Stimulated activated CD8-positive, alpha-beta memory T cell treated with anti-CD3 and anti-CD28 coated beads, Interleukin-15, amount 100 ng/mL, for 48 hours (primary cell): ENCODE measurements at places on chromosomes 3 and 15.

- DNase-seq, result no peak
Measured at GRCh38 chr15:98872774-98873173, 134.8 kb downstream of the PGPEP1L start.

DNA sequence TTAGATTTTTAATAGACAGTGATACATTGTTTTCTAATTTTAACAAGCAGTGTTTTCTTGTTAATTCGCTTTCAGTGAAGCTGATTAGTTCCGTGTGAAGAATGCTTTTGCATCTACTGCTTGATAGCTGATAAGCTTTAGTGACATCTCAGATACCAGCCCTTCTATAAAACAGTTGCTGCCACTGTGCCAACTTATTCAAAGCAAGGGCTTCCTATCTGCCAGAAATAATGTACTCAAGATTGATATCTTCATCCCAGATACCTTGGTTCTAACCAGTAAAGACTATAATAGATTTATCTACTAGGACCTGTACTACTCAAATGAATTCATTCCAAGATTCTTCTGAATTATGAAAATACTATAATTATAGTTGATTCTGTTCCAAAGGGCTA lies 30.4 kb downstream of the RARB start:
- no peak for DNase-seq

- no peak for DNase-seq
Measured at GRCh38 chr3:53109190-53109589, 21.0 kb downstream of the RFT1 start.

DNA sequence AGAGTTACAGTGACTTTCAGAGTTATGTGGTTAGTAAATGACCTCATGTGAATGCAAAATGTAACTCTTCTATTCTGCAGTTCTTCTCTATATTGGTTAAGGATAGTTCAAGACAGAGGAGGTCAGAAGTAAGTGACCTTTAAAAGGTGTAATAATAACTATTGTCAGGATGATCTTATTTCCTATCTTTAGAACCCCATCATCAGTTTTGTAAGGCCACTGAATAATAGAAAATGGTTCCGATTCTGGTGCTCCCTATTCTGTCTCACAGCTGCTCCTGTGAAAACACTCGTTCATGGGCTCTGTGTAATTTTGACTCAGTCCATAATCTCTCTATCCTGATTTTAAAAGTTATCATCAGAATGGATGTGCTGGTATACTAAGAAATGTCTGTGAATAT lies 463.3 kb downstream of the LPP start:
- DNase-seq, result no peak

DNA sequence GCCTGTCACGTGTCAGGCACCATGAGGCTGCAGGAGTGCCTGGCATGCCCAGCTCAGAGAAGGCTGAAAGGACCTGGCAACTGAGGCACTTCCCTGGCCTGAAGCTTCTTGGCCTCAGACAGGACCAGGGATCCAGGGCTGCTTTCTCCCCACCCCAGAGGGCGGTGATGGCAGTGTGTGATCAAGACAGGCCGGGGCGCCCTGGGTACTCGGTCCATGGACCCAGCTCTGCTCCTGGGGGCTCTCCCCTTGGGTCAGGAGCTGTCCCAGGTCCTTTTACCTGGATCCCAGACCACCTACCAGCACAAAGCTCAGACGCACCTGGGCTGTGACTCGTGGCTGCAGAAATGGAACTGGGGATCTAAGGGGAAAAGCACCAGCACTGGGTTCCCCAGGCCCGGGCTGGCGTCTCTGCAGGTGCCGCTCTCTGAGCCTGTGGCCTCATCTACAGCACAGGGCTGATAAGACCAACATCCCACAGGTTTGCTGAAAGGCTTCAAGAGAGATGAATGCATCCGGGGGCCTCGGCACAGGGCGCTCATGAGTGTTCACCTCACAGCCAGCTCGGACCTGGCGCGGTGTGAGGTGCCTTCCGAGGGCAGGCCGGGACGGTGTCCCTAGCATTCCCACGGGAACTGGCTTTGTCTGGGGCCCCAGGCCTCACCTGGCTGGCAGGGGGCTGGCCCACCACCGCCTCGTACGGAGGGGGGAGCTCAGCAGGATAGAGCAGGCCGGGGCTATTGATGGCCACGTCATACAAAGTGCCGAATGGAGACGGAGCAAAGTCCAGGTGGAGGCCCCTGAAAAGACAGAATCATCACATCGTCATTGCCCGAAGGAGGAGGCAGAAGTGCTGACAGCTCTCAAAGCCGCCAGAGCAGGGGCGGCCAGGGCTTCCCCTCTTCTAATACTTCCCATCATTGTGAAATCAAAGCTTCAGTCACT lies 133.6 kb downstream of the NSMCE3 start:
- no peak for DNase-seq

DNA sequence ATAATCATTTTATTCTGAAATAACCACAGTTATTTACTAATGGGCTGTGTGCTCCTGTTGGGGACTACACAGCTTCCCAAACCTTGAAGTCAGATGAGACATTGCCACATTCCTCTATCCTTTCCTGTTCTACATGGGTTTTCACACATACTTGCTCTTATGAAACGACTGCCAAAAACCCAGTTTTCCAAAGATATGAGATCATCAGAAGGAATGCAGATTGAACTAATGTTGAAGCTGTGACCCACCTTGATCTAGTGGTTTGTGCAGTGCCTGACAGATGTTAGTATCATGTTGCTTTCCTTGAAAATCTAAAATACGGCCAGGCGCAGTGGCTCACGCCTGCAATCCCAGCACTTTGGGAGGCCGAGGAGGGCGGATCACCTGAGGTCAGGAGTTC lies 144.6 kb downstream of the VGLL4 start:
- no peak for DNase-seq

DNA sequence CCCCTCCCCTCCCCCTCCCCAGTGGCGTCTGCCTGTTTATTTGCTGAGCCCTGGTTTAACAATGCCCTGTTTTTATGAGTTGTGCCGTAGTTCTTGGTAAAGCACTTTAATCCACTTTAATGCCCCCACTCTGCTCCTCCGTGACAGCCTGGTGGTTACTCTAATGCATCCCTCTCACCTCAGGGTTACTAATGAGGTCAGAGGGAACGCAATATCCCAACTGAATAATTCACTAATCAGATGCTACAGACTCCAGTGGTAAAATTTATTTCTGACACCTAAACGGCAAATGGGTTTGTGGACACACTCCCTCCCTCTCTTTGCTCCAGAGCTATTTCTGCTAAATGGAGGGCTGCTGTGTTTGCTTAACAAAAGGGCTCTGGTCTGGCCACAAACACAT lies 26.1 kb upstream of the NTRK3 start:
- no peak for DNase-seq
